ENCODE measurements at places on chromosomes 4 and X.

GRCh38 chr4:1972414-1972813 lies 36.4 kb downstream of the NELFA start:
- no peak for DNase-seq

GRCh38 chrX:72021975-72022374 lies 109.7 kb downstream of the RTL5 start:
- no peak for DNase-seq

DNA sequence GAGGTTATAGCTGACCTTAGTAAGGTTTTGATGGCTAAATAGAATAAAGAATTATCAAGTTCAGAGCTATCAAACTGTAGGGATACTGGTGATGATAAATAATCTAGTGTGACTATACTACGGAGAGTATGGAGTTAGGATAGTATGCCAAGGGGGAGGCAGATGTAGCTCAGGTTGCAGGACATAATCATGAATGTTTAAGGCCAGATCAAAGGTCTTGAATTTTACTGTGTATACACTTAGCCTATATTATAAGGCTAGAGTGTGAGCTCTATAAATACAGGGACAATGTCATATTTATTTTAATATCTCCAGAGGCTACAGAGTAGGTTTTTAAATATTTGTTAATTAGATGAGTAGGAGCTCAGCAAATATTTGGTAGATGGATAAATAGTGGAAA lies 131.1 kb upstream of the STIM2 start:
- no peak for DNase-seq

- DNase-seq: no peak
Measured at GRCh38 chr4:84420608-84421007, 78.5 kb downstream of the NKX6-1 start.

DNA sequence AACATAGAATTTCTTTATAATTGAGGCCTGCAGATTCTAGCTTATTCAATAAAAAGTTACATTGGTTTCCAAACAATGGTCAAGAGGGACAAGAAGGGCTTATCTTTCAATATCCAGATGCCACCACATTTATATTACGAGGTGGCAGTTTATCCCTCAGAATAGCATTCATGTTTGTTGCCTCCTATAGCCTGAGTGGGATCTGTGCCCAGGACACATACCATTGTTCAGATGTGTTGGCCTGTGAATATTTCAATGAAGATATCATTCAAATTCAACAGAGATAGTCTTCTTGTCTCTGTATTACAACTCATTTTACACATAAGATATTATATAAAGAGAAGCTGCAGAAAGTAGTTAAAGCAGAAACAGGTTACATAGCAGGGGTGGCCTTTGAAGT lies 20.5 kb downstream of the GLRB start:
- DNase-seq: no peak

GRCh38 chr4:77360451-77360850 lies 203.4 kb downstream of the CCNG2 start:
- DNase-seq: no peak

DNA sequence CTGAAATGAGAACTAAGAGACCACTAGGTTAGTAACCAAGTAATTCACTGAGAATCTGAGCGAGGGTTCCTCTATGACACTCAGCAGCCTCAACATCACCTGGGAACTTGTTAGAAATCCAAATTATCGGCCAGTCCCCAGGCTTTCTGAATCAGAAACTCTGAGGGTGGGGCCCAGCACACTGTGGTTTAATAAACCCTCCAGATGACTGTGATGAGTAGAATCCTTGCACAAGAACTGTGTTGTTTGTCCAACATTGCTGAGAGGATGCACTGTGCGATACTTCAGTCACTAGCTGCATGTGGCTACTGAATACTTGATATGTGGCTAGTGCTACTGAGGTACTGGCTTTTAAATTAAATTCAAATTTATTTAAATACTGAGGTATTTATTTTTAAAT lies 243.9 kb downstream of the MAML3 start:
- no peak for DNase-seq

GRCh38 chr4:42733380-42733779 lies 76.5 kb upstream of the ATP8A1 start:
- DNase-seq: no peak

DNA sequence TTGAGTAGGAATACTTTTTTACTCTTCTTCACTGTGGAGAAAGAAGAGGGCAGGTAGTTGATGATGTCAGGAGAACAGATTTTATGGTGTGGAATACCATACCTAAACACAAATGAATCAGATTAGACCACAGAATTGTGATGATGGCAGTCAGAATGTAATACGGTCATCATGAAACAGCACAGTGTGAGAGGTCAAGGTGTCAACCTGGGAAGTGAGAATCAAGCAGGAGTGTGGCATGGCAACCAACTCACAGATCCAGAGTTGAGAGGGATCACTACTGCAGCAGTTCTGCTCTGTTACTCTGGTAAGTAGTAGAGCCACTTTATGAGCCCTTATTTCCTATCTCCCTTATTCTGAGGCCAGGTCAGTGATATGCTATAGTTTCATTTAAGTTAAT lies 27.7 kb downstream of the METTL14 start:
- DNase-seq: no peak

GRCh38 chr4:38743866-38744265 lies 38.9 kb downstream of the TLR10 start:
- DNase-seq: no peak

- DNase-seq: no peak
Measured at GRCh38 chr4:88788895-88789294, 91.3 kb upstream of the NAP1L5 start.

DNA sequence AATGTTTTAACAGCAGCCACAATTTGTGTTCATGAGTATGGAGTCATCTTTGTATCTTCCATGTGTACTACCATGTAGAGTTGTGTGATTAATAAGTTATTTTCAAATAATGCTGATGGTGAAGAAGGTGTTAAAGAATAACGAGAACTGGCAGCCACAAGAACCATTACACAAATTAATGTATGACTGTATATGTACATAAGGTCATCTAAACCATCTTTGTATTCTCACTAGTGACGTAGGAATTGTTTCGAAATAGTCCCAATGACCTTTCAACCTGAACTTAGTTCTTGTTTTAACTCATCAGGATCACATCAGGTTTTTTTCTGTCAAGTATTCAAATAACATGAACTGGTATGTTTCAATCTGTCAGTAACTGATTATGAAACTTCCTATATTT lies 48.3 kb upstream of the NOCT start:
- DNase-seq: no peak

DNA sequence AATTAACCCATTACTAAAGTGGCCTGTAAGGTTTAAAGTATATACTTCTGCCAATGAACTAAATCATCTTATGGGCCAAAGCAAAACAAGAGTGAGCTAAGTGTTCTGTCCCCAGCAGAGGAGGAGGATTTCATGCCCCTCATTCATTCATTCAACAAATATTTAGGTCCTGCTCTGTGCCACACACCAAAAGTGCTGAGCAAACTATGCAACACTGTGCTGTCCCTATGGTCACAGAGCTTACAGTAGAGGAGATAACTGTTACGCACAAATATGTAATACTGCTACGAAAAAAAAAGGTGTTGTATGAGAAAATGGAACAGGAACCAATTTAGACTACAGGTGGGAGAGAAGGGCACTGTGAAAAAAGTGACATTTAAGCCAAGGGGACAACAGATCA lies 1.7 kb downstream of the SH3KBP1 start:
- DNase-seq: no peak

DNA sequence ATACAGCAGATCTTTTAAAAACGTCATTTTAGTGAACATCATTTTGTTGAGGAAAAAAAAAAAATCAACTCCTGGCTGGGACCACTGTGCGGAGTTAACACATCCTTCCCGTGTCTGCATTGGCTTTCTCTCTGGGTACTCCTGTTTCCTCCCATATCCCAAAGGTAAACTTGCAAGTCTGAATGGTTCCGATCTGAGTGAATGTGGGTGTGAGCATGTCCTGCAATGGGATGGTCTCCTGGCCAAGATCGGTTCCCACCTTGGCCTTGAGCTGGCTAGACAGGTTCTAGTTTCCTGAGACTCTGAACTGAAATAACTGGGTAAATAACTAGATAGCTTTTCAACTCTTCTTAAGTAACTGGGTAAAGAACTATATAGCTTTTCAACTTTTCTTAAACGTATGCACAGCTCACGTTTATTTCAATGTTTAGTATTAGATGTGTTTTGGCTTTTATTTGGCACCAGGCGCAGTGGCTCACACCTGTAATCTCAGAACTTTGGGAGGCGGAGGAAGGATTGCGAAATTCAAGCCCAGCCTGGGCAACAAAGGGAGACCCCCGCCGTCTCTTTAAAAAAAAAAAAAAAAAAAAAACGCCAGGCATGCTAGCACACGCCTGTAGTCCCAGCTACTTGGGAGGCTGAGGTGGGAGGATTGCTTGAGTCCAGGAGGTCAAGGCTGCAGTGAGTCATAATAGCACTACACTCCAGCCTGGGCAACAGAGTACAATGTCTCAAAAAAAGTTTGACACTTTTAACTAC lies 14.0 kb downstream of the RBMX start:
- no peak for DNase-seq

- DNase-seq: no peak
Measured at GRCh38 chrX:30863974-30864373, 25.1 kb downstream of the TAB3 start.

GRCh38 chr4:146165221-146165620 lies 10.3 kb upstream of the LSM6 start:
- DNase-seq: no peak

GRCh38 chr4:73674451-73674919 lies 54.2 kb upstream of the RASSF6 start:
- DNase-seq: no peak

GRCh38 chr4:113593400-113594230 lies 167.9 kb downstream of the CAMK2D start:
- DNase-seq: no peak

GRCh38 chrX:1094566-1095333 lies 117.7 kb downstream of the CRLF2 start:
- no peak for DNase-seq

- no peak for DNase-seq
Measured at GRCh38 chr4:133808151-133808550, 393.4 kb downstream of the PABPC4L start.

DNA sequence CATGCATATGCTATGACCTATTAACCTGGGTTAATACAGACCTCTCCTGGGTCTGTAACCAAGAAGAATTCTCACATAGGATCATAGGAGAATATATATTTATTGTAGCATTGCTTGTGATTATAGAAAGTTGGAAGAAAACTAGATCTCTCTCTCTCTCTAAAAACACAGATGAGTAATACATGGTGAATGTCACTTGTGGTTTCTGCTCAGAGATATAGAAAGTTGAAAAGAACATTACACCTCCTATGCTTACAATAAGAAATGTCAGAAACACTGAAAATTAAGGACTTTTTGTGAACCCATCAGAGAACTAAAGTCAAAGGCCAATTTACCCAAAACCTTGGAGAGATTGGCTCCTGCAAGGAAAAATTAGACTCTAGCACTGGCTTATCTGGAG lies 1389.5 kb downstream of the FAM133A start:
- no peak for DNase-seq

GRCh38 chr4:25477221-25477620 lies 100.2 kb downstream of the ANAPC4 start:
- no peak for DNase-seq

DNA sequence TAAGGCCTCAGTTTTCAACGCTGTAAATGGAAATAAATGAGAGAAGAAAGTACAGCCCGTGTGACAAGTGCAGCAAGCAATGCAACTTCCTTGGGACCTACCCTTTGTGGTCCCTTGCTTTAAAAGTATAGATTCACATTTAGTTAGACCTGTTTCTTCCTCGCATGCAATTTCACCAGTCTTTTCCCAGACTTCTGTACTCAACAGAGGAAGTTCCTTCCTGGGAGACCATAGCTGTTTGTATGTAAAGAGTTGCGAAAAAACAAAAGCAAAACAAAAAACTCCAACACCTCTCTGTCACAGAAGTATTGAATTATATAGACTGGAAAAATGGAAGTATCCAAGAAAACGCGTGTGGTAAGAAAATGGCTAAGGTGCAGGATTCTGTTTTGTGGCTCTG lies 1.1 kb upstream of the IRF2 start:
- no peak for DNase-seq

DNA sequence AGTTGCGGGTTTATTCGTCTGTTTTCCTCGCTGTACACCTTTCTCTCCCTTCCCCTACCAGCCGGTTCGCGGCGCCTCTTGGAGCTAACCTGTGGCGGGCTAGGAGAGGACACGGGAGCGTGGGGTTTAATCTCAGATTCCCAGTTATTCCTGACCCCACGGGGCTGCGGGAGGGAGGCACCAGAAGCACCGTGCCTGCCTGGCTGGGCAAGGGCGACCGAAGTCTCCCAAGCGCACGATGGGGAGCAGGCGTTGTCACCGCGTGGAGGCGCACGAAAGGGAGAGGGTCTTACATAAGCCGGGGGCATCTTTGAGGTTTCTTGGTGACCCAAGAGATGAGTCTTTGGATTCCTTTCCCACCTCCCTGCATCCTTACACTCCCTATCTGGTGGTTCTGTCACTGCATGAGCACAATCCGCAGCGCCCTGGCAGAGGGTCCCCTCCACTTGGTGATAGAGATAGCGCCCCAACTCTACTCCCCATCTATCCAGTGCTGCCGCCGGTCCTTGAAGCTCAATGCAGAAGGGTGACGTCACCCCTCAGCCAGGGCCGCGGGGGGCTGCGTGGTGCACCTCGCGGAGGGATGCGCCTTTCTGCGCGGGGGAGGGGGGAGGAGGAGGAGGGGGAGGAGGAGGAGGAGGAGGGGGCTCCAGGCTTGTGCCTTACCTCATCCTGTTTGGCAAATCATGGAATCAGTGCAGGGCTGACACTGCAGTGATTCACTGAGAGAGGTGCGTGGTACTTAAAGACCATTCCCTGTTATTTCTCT lies 793 bp downstream of the TSPAN7 start:
- no peak for DNase-seq

DNA sequence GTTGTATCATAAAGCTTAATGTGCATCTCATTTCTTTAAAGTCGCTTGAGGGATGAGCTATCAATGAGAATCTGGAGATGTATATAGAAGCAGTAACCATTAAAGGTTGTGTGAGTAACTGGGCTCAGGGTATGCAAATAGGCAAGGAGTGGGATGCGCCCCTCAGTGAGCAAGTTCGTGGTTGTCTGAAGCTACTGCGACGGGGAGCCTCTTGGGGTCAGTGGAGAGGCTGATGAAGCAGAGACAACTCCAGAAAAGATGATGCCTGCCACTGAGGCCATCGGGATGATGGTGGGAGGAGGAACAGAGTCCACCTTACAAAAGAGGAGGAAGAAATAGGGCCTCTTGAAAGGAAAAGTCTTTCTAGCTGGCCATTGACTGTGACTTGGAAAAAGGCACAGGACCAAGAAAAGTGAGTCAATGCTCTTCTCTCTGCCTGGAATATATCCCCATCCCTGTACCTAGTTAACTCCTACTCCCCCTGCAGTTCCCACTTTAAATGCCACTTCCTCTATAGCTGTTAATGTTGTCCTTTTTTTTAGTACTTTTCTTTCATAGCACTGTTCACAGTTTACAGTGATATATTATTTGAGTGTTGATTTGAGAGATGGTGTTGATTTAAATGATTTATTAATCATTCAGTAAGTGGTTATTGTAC lies 51.4 kb upstream of the LSM6 start:
- no peak for DNase-seq
